ENCODE measurements at places on chromosomes 7 and 10.

DNA sequence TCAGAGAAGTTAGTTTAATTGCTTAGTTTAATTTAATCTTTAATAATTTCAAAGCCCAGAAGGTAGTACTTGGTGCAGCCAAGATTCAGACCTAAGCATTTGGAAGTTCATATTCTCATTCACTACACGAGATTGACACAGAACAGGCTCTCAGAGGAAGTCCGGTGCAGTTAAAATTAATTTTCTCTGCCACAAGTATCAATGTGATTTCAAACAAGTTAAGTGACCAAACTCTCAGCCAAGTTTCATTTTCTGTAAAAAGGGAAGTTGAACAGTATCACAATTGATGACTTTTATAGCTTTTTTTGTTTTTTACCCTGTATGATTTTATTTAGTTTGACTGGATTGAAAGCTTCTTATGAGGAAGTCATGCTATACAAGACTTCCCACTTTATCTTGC is 1494.9 kb upstream of the LRRTM3 start:
- no peak for DNase-seq

DNA sequence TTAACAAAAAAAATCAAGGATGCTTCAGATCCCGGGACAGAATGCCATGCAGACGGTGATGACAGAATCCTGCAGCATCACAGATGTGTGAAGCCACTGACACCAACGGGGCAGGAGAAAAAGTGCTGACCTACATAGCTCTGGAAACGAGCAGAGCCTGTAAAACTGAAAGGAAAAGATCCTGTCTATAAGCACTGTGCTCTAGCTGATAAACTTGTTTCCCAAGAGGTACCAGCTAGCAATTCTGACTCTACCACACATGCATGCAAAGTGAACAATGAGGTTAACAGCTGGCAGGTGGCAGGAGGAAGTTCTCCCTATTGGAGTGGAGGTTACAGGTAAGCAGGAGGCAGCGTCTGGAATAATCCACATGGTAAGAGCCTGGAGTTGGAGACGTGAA is 75.6 kb downstream of the PTPRN2 start:
- no peak for DNase-seq

GRCh38 chr7:94357076-94357475 is 37.6 kb upstream of the COL1A2 start:
- DNase-seq: no peak

GRCh38 chr7:140084972-140085371 is 22.2 kb upstream of the PARP12 start:
- DNase-seq: no peak

DNA sequence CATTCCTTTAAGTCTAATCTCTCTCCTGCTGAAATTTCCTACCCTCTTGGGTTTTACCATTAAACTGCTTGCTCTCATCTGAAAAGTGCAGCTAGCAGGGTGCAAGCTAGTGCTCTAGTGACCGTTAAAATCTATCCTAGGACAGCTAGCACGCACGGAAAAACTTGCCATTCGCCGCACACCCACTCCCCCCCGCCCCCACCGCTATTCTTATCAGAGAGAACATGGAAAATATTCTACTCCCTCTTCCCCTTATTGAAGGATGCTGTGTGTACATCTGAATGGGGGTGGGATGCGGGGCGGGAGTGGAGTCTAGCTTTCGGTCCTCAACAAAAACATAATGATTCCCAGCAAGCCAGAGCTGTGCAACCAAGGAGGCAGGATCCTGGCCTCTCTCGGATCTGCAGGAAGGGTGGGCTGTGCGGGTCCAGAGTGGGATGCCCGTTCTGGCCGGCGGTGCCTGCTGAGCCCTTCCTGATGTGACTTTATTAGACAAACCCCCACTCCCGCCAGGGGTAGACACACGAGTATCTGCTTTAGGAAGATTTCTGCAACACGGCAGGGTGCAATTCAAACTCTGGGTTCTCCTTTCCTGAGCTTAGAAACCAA is 1.1 kb upstream of the ADRA2A start:
- DNase-seq: no peak

- no peak for DNase-seq
These were observed 2.5 kb upstream of the TACR2 start for GRCh38 chr10:69419096-69419743.

GRCh38 chr10:16792675-16793074 is 24.5 kb downstream of the RSU1 start:
- no peak for DNase-seq

GRCh38 chr10:35172146-35172545 is 45.5 kb downstream of the CREM start:
- DNase-seq: no peak

GRCh38 chr7:158320328-158320727 is 267.3 kb downstream of the PTPRN2 start:
- no peak for DNase-seq

GRCh38 chr10:43731486-43731885 is 82.8 kb upstream of the ZNF32 start:
- DNase-seq: no peak

- no peak for DNase-seq
These were observed 152.8 kb downstream of the MACC1 start for GRCh38 chr7:20064181-20064970.

DNA sequence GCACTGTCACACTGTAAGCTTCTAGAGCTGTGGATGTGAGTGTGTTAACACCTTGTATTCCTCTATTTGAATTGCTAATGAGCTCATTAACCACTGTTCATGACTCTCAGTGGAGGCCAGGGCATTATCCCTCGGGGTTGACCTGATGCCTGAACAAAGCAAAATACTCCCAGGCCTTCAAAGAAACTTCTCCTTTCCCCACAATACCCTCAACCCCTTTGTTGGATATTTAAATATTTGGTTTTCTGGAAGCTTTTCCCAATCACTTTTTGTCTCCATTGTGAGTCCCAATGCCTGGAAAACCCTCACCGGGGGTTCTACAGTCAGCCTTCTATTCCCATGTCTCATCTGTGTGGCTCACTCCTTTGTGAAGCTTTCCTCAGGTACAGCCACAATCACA is 780.1 kb downstream of the PHTF2 start:
- no peak for DNase-seq

DNA sequence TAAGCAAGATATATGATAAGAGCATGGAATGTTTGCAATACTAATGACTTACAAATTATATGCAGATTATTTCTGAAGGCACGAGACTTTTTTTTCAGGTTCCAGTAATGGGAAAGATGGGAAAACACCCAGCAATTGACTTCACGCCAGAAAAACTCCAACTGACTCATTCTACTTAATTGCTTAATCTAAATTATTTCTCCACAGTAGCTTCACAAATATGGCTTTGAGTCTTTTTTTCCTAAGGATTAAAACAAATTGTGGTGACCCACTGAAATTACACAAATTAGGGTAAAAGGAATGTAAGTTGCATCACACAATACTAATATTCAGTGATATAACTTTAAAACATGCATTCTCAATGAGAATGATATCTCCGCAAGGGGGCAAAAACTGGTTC is 138.7 kb downstream of the GNAI1 start:
- no peak for DNase-seq

GRCh38 chr7:50142425-50143017 is 49.5 kb upstream of the ZPBP start:
- peak; percentile 28 for DNase-seq

DNA sequence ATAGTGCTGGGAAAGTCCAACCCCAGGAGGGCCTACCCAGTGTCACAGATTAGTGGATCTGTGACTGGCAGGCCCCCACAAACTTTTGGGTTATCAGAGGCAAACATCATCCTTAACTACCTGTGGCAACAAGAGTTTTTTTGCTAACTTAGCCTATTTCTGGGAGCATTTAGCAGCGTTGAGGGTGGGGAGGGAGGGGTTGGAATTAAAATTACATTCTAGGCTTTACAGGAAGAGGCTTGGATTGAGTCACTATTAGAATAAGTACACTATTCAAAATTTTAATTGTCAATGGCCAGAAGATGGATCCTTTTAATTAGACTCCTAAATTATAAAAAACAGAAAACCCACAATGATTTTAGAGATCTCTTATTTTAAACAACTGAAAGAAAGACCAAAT is 267.9 kb upstream of the NPSR1 start:
- no peak for DNase-seq

GRCh38 chr7:155234950-155235789 is 62.5 kb upstream of the INSIG1 start:
- DNase-seq: no peak

GRCh38 chr7:150949564-150949963 is 28.6 kb downstream of the KCNH2 start:
- no peak for DNase-seq
